ENCODE measurements at places on chromosomes 13 and 19.
A peak's percentile ranks its signal among the peaks of the same experiment; 100 is the strongest.

GRCh38 chr13:50989476-50989875 is 79.9 kb downstream of the RNASEH2B start:
- DNase-seq = peak; percentile 0

DNA sequence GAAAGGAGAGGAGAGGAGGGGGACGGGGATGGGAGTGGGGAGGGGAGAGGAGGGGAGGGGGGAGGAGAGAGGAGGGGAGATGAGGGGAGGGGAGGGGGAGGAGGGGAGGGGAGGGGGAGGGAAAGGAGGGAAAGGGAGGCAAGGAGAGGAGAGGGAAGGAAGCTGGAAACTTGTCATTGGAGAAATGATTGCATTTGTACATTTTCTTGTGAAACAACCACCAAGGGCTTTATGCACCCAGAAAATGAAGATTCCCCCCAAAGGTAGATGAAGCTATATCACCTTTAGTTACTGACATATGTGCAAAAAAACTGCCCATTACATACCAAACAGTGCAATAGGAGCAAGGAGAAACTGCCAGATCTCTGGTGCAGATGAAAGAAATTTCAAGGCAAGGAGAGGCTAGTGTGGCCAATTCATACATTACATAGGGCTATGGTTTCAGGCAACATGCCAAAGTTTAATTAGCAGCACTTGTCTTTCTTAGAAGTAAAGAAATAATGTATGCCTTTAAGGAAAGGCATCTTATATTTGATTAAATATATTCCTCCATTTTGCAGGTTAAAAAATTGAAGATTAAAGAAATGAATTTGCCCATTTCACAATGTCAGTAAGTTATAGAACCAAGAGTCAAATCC is 49.5 kb upstream of the STK24 start:
- no peak for DNase-seq

- no peak for DNase-seq
These were observed 90.2 kb upstream of the RNF113B start for GRCh38 chr13:98267080-98267912.

- DNase-seq = no peak
These were observed 166.8 kb downstream of the DCT start for GRCh38 chr13:94312511-94313216.
